Hippocampal formation (tissue), 2 donors: ENCODE measurements at places on chromosomes 1 and 21.

DNA sequence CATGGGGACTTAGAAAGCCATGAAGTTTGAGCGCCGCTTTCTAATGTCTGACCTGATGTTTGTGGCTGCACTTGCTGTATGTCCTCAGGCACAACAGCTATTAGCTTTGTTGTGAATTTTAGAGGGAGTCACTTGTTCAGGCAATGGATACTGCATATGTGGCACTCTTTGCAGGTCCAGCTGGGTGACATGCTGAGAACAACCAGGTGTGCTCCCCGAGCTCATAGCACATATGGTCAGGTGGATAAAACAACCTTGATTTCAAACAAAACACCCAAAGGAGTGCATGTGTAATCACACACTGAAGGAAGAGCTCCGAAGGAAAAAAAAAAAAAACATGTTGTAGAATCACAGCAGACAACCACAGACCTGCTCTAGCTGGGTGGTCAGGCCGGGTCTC, 178.6 kb downstream of the BACH1 start:
- no peak for DNase-seq

DNA sequence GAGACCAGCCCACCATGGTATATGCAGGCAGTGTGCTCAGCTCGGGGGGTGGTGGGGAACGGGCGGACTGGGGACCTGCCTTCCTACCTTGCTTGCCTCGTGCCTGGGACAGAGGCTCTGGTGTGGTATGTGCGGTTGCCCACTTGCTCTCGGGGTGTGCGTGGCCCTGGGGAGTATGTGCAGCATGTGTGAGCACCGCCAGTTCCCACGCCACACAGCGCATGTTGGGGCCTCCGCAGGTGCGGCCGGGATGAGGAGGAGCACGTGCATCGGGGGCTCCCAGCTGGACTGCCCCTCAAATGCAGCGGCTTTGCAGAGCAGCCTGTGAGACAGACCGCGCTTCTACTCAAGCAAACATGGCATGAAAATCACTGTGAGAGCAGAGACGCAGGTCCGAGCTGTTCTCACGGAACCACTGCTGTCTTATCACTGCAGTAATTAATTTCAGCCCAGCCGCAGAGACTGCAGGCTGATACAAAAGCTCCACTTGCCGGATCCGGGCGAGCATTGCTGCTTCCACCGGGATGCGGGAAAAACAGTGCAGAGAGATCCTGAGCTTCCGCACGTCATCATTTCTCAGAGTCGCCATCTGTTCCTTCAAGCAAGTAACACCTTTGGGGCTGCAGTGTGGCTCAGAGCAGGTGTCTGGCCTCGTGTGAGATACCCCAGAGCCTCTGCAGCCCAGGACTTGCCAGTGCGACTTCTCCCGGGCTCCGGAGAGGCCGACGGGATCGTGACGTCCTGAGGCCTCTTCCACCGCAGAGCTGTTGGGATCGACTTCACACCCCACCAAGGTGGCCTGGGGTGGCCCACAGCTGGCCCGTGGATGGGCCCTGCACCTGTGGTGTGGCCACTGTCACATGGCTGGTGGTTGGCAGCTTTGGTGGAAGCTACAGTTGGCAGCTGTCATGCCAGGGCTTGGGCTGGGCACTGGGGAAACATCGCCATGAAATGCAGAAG, 92.6 kb upstream of the ACTRT2 start:
- no peak for DNase-seq

DNA sequence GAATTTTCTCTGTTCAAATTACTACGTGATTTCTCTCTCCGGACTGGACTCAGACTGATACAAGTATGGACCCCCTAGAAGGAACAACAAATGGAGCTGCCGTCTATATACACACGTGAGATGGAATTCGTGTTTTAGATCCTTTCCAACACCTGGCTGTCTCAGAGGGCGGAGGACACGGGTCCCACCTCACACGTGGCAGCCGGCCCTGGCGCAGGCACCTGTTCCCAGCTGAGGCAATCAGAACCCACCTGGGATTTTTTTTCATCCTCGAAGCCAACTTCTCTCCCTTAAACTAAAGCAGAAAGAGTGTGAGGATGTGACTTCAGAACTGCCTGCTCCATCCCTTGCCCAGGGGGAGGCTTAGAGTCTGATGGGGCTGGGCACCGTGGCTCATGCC, 34.1 kb upstream of the SCCPDH start:
- no peak for DNase-seq

- no peak for DNase-seq
These were observed 45.2 kb upstream of the PCP4 start for GRCh38 chr21:39822042-39822441.

DNA sequence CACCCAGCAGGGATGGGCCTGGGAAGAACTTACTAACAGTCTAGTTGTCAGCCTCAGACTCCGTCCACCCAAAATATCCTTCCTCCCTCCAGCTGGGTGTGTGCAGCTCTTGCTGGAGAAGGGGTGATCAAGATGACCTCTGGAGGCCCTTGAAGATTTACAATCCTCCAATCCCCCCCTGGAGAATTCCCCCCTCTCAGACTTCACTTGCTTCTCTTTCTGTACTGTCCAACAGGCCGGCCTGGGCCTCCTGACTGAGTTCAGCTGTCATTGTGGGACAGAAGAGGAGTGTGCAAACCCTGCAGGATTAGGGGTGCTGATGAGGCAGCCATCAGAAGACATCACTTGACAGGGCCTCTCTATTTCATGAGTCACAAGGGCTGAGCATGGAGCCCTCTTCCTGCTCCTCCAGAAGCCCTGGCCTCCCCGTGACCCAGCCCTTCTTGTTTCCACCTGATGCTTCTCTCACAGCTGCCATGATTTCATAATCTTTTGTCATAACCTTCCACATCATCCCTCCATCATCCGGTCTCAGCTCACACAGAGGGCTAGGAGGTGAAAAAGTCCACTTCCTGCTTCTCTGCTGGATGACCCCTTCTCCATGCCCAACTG, 17.5 kb upstream of the IGFN1 start:
- DNase-seq: no peak
